Ovary (tissue), 10 donors: ENCODE measurements at places on chromosomes 7 and 10. TPM values are rescaled to one million over a fixed set of nuclear protein-coding genes. Genes with fewer than 3 reads are reported as not detected.

DNA sequence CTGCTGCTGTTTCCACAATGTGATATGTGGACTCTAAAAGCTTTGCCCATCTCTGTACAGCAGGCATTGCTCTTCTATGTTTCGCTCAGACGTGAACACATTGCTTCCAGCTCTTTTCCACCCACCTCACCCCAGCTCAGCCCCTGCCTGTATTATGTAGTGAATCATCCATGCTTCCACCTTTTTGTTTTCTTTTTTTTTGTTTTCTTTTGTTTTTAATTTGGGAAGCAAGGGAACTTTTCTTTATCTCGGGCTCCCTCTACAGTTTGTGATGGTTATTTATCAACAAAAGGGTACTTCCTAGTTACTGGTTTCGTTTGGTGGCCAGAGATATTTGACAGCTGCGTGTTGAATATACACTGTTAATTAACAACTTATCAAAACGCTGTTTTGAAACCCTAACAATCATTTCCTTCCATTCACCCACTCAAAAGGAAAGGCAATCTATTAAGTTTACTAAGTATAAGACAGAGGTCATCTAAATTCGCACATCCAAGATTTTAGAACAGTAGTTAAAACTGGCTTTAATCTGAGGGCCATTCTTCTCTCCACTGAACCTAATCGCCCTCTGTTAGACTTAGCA is 127.9 kb upstream of the STK17A start:
- no peak for DNase-seq

DNA sequence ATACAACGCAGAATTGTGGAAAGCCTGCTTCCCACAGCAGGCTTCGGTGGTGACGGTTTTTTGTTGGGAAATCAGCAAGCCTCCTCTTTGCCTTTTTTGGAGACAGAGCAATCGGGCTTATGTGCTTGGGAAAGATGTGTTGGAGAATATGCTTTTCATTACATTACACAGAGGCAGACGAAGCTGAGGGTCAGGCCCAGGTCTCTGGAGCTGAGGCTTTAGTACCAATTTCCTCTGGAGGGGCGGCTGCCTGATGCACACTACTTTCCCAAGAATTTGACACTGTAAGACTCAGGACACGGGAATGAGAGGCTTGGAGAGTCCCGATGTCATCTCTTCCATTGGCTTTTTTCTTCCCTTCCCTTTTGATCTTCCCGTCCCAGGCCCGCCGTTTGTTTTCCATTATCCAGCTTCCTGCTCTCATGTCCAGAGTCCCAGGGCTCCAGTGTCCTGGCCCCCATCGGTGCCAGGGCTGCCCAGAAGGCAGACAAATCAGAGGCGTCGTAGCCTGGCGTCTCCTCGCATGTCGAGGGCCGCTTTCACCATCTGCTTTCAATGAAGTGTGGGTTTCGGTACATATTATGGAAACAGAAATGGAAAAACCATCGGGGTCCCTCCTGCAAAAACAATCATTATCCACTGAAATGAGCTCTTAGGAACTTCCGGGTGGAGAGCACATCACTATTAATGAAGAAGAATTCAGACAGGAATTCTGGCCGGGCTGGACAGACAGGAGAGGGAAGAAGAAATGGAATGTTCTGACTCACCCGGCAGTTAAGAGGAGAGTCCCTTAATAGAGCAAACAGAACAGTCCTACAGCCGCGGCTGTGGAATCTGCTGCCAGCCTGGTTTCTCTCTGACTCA is 123.0 kb upstream of the JCAD start:
- no peak for DNase-seq

DNA sequence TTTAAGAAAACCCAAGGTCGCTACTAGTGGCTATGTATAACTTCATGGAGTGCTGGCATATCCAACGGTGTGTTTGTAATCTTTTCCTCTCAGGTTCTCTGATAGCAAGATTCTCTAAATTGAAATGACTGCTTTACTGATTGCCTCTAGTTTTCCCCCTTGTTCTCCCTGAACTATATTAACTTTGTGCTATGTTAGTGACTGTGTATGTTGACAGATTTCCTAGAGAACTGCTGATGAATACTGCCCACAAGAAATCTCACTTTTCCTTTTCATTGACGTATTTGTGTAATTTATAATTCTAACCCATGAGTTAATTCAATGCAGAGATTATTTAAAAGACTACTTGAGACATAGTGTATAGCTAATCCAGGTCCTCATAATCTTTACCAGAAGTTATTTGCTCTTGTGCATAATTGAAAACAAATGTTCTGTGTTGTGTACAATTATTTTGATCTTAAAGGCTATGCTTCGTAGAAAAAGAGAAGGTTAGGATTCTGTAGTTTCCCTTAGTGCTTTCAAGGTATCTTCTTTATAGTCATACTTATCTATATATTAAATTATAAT is 70.6 kb upstream of the GLCCI1 start:
- DNase-seq: no peak

DNA sequence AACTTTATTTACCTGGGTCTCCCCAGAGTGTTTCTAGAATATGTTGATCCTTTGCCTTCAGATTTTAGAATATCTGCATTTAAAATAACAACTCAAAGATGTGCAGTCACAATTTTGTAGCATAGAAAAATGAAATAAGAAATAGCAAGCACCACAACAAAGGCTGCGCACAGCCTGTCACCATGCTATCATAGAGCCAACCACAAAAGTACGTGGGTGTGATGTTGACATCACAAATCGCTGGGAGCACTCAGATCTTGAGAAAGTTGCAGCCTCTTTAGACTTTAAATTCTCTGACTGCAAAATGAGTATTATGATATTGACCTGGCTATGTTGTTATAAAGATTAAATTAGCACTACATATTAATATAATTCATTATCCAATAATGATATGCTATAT is 177.9 kb downstream of the TNS3 start:
- DNase-seq: no peak

The USP6NL gene
- total RNA-seq: 22.7 TPM
